ENCODE measurements at places on chromosomes 1 and 21.

DNA sequence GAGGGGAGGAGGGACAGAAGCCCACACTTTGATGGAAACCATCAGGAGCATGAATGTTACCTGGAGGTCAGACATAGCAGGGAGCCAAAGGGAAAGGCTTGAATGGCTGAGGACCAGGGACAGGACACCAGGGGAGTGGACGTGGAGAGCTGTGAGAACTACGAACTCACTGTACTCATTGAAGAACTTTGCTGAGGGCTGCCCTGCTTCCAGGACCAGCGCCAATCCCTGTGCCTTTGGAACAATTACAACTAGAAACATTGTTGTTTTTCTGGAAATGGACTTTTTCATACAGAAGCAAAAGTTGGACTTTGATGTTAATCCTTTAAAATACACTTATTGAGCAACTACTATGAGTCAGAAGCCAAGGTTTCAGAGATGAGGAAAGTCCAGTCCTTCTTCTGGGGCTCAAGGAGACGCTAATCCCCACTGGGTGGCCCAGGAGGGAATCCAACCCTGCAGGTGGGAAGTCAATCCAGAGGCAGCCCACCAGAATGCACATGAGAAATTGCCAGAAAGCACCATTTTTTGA lies 12.9 kb downstream of the TSPAN2 start:
- no peak for DNase-seq

DNA sequence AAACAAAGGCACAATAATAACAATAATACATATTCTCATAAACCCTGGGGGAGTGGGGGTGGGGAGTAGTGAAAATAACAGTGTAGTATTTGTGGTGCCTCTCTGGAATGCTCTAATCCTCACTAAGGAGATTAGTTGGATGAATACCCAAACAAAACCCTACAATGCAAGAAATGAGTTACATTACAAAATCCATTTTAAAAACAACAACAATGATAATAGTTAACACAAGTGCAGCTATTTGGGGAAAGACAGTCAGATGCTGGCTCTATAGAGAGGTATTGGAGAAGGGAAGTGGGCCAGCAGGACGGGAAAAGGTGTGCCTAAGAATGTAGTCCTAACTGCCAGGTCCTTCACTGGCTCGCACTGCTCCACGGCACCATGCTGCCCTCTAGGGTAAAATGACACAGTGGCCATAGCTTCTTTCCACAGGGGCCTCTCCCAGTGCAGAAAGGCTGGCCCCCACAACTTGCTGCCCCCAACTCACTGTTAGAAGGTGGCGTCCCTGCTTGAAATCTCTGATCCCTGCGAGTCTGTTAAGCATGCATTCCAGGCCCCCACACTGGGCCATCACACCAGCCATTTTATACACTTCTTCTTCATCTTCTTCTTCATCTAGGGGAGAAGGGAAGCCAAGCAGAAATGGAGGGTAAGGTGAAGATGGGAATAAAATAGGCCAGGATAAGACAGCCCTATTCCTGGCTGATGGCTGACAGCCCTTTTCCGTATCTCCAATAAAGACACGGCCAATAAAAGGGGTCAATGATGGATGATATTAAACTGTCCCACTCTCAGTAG lies 113.8 kb downstream of the UBR4 start:
- no peak for DNase-seq

- DNase-seq: no peak
Measured at GRCh38 chr1:96923753-96924152, 202.2 kb downstream of the PTBP2 start.

DNA sequence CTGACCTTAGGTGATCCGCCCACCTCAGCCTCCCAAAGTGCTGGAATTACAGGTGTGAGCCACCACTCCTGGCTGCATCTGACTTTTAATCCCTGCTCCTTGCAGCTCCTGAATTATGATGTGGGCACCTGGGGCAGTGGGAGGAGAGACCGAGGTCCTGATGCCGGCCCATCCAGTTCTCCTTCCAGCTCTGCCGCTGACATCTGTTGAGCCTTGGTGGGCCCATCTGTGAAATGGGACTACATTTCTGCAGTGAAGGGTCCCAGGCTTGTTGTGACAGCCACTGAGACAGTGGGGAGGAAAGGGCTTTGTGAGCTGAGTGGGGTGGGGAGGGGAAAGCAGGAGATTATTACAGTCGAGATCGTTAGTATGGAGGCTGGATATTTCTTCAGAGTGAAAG lies 11.8 kb downstream of the PLA2G2F start:
- no peak for DNase-seq

DNA sequence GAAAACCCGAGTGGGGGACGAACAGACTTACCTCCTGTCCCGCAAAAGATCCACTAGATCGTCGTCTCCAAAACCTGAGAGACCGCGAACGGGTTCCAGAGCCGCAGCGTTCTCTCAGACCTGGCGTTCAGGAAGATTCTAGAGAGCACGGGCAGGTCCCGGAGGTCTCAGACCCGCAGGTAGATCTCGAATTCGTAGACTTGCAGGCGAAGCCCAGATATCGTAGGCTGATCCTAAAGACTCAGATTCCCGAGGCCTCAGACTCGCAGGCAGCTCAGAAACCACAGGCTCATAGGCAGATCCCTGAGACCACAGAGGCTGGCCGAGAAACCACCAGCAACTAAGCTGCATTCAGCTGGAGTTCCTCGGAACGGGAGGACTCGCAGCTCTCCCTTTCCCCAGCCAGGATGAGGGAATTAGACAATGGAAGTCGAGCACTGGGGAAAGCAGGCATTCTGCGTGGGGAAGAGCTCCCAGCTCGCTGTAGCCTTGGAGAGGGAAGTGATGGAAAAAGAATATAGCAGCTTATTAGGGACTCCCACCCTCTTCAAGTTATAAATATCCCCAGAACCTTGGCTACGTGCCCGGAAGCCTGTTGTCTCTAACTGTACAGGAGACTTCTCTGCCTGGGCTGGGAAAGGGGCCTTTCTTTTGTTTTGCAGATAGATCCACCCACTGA lies at the start of gene ZNF436:
Gene ZNF436, minus strand, starts transcription at position 502 of the 679 bp plus-strand sequence. CDS start 1,831 bp downstream, outside the sequence.
- peak; percentile 73 for DNase-seq

DNA sequence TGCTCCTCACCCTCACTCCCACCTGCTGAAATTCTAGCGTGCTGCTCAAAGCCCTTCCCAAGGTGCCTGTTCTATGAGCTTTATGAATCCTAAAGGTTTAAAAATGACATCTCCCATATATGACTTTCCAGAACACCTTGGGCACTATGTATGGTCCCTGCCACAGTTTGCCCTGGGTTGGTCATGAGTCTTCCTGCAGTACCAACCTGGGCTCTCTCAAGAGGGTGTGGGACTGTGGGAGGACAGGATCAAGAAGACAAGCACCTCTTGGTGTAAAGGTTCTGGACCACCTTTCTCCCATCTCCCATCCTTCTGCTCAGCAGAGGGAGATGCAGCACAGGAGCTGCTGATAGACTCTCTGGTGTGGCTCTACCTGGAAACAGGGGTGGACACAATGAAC lies 134.1 kb downstream of the FCRL5 start:
- no peak for DNase-seq

GRCh38 chr21:38255571-38256117 lies 1.1 kb upstream of the KCNJ15 start:
- DNase-seq: no peak

DNA sequence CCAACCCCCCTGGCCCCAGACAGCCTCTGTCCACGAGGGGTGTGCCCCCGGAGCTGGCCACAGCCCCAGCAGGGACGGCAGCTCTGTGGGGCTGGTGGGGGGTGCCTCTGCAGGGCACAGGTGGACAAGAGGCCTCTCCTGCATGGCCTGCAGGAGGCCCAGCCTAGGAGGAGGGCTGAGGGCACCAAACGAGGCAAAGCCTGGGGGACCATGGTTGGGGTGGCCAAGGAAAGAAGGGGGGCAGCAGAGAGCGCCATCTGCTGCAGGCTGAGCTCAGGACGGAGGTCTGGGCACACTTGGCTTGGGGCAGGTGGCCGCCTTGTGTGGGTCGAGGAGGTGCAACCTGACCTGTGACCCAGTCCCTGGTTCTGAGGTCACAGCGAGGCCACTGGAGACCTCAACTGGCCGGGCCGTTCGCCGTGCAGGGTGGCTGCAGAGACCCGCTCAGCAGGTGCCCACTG lies 27.3 kb downstream of the RRP1 start:
- DNase-seq: no peak

- no peak for DNase-seq
Measured at GRCh38 chr1:221868593-221869303, 126.9 kb upstream of the DUSP10 start.

DNA sequence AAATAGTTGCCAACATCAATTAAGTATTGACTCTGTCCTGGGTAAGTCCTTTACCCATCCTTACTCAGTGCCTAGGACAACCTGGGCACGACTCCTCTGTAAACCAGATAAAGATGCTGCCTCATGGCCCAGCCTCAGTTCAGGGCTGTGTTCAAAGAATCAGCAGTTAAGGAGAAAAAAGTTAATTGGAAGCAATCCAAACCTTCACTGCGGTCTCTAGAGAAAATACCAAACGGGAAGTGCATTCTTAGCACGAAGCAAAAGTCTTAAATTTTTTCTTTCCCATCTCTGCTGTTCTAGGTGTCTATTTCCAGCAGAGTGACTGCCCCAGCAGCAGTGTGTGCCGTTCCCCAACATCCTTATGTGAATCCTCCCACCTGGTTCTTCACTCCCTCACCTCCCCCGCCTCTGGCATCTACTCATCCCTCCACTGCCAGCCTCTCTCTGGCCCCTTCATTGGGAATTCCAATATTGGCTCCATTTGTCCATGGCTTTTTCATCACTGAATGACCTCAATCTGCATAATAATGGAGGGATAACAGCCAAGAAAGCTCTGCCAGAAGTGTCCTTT lies 23.2 kb downstream of the KANK4 start:
- DNase-seq: peak; percentile 93

- DNase-seq: no peak
Measured at GRCh38 chr1:113990961-113991360, 11.7 kb downstream of the OLFML3 start.

- peak; percentile 76 for DNase-seq
Measured at GRCh38 chr1:226181996-226182714, 4.4 kb downstream of the ACBD3 start.

DNA sequence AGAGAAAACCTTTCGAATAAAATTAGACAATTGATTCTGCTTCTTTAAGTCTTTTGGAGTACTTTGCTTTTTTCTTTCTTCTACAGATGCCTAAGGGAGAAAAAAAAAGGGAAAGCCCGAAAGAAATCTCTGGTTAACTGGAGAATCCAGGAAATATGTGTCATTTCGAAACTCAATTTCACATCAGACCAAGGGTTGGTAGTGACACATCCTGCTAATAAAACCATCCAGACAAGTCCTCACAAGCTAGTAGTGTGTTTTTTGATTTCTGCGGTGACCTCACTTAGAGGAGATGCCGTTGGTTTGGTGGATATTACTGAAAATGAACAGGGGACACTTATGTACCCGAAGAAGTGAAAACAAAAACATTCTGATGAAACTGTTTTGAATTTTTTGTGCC lies 726.5 kb upstream of the ADAMTS5 start:
- no peak for DNase-seq

- DNase-seq: no peak
Measured at GRCh38 chr1:115677182-115677555, 35.4 kb downstream of the VANGL1 start.

- DNase-seq: peak; percentile 62
Measured at GRCh38 chr1:115469703-115470476, 131.8 kb upstream of the NGF start.
